Kidney (tissue), 22 donors: ENCODE measurements at places on chromosomes 1 and 21.

DNA sequence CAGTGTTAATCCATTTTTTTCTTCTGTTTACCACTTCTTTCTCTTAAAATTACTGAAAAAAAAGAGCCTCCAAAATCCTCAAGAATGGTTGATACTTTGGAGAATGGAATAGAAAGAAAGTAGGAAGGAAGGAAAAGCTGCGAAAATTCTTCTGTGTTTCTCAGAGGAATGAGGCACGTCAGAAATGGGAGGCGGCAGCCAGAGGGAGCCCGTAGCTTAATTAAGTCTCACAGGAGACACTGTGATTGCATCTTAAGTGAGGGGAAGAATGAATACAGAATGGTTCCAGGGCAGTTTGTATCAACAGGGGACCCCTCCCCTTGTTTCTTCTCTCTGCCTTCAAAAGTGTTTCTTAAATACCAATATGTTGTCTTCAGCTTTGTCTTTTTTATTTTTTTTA lies 1099.5 kb downstream of the PLA2G4A start:
- DNase-seq: peak; percentile 30

GRCh38 chr1:108117945-108118902 lies 81.9 kb downstream of the SLC25A24 start:
- no peak for DNase-seq

DNA sequence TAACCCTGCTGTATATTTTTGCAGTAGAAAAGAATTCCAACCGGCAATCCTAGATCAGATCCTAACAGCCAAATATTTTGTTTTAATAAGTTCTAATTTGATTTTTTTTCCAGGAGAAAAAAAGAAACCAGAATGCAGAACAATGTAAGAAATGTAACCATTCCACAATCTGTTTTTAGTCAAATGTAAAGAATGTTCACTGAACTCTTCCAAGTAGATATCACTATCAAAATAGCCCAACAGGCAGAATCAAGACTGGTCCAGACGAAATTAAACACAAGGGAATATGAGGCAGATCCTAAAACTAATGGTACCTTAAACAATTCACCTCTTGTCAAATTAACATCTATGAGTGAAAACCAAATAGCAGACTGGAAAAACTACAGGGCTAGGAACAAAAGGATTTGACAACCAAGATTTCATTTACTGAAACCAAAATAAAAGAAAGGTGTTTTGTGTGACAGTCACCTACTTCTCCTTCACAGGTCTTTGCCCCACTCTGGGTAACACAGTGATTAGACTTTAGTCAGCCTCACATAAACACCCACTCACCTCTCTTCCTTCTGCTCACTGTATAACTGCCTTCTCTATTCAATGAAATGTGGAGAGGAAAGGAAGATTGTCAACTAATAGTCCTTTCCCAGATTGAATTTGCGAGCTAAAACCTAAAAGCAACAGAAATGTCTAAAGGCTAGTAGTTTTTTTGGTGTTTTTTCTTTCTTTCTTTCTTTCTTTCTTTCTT lies 137.9 kb downstream of the FAF1 start:
- no peak for DNase-seq

- no peak for DNase-seq
Measured at GRCh38 chr1:227450489-227450888, 112.9 kb upstream of the ZNF678 start.

GRCh38 chr21:33037501-33037900 lies 11.8 kb downstream of the OLIG2 start:
- DNase-seq: no peak

DNA sequence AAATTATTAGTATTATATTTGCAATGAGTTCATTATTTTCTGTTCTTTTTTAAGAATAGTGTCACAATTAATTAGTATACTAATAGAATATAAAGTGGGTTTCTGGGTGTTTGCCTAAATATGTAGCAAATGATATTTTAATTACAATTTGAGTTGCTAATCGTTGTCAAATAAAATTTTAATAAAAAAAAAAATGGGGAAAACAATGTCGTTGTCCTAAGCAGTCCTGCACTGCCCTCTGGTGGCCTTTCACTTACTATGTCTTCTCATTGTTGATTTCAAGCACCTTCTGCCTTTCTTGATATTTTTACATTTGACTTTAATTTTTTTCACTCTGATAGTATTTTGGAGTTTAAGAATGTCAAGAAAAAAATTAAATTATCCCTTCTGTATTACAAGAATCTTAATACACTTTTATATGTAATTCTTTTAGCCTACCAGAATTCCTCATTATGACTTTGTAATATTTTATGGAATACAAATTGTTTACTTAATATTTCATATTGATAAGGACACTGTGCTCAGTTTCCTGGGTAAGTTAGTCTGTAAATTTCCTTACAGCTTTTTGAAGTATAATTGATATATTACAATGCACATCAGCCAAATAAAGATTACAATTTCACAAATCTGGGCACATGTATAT lies 104.5 kb upstream of the FMN2 start:
- DNase-seq: no peak

DNA sequence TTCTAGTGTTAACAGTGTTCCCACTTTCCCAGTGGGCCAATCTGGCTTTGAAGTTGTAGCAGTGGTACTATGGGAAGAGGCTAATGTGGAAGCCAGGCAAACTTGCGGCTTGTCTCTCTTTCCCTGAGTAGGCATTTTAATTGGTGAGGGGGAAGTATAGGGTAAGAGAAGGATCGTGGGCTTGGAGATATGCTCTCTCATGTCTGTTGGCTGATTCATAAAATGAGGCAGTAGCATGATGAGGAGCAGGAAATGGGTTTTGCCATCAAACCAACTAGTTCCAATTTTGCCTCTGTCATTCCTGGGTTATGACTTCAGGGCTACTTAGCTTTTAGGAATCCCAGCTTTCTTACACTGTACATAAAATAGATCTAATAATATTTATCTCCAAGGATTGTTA lies 12.1 kb downstream of the C8A start:
- no peak for DNase-seq

- no peak for DNase-seq
Measured at GRCh38 chr21:17612023-17612564, 607 bp downstream of the BTG3 start.

GRCh38 chr21:34027721-34028461 lies 45.5 kb upstream of the MRPS6 start:
- no peak for DNase-seq

DNA sequence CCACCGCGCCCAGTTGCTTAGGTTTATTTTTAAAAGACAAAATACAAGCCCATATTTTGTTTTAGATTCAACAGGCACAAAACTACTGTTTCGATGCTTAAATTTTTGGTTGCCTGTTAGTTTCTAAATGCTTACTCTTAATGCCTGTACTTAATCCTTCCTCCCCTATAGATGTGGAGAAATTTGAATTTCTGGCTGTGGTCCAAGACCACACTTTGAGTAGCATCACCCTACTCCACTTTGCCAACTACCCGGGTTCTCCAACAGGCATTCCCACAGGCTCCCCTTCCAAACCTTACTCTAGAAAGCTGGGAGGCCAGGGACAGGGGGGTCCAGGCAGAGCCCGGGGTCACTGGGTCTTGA lies 20.0 kb downstream of the LACTBL1 start:
- DNase-seq: no peak

- DNase-seq: no peak
Measured at GRCh38 chr1:206793620-206794019, 21.3 kb upstream of the IL10 start.

- no peak for DNase-seq
Measured at GRCh38 chr1:192159014-192159413, 752 bp downstream of the RGS18 start.

DNA sequence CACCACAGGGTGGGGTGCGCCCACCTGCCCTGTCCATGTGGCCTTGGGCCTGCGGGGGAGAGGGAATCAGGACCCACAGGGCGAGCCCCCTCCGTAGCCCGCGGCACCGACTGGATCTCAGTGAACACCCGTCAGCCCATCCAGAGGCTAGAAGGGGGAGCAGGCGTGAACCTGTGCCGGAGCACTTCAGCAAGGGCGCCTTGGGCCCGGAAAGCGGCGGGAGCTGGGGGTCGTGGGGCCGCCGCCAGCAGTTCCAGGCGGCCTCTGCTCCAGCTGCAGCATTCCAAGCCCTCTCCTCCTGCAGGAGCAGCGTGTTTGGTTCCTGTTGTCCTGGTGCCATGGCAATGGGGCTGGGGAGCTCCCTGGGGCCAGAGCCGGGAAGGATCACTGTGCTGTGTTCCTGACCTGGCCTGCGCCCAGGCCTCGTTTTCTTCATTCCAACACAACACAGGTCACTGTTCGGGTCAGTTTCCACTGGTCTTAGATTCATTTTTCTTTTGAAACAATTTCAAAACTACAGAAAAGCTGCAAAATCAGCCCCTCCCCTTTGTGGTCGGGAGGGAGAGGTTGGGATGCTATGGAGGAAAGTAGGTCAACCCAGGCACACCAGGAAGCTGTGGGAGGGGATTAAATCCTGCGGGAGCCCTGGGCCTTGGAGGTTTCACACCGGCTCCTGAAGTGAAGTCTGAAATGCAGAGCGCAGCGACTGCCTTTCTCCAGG lies 18.8 kb downstream of the SLX9 start:
- no peak for DNase-seq

GRCh38 chr1:230831771-230832170 lies 36.5 kb downstream of the C1orf198 start:
- peak; percentile 37 for DNase-seq

- DNase-seq: no peak
Measured at GRCh38 chr1:24409535-24409934, 4.0 kb downstream of the STPG1 start.

DNA sequence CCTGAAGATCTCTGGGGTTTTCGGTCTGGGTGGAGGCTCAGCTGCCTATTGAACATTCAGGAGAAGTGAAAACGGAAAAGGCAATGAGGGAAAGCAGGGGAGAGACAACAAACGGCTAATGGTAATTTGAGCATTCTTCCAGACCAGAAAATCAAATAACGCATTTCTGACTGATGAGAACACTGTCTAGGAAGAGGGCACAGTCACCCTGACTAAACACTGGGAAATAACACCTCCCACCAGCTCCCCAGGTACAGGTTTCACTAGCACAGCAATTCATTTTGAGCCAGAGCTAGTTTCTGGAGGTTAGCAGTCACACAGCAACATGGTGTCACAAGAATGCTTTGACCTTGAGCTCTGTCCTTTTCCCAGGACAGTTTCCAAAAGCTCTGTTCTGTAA lies 21.1 kb downstream of the NCF2 start:
- DNase-seq: peak; percentile 49

- DNase-seq: no peak
Measured at GRCh38 chr21:24150753-24151152, 1456.5 kb downstream of the MRPL39 start.

GRCh38 chr1:153985941-153986761 lies at the start of gene RAB13:
Gene RAB13 (minus strand): TSS chr1:153986339. CDS start chr1:153986236, 103 bp downstream.
- peak; percentile 96 for DNase-seq

GRCh38 chr1:41361495-41362356 lies 492 bp downstream of the FOXO6 start:
- no peak for DNase-seq

DNA sequence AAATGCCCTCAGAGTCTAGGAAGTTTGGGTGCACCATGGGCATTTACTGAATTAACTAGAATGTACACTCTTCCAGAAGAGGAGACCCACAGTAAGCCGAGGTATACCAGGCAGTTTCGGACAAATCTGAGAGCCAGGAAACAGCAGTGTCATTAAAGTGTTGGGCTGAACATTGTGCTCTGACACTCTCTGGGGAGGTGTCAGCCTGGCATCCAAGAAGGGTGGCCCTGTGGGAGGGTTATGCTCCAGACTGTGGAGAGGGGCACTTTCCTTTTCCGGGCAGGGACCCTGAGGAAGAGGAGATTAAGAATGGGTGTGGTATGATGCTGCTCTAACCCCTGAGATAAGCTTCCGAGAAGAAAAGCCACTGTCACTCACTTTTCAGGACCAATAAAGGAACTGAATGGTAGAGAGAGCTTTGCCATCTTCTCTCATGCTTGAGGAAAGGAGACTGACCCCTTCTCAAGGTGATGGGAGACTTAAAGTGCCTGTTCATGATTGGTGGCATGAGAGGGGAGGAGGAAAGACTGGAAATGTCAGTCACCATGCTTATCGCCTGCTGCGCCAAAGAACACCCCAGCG lies 98.2 kb downstream of the UCK2 start:
- DNase-seq: no peak

DNA sequence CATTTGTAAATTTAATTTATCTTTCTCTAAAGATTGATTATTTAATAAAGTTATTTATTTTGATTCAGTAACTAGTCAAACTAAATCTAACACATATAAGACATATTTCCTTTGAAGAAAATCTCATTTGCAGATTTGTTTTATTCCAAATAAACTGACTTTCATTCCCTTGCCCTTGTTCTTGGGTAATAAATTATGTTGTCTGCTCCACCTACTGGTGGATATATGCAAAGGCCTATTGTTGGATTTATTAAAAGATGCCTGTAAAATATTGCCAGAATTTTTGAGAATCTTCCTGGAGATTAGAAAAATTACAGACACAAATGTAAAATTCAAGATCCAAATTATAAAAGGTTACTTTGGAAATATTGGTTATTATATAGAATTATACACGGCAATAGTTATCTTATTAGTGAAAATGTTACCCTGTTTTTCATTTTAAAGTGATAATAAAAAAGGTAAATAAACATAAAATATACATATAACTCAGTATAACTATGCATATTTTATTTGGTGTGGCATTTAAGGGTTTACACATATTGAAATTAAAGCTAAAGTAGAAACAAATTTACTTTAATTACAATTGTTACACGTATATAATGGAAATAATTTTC lies 116.1 kb downstream of the SPATA17 start:
- DNase-seq: peak; percentile 15

GRCh38 chr1:78009276-78009675 lies 4.5 kb downstream of the DNAJB4 start:
- DNase-seq: no peak

DNA sequence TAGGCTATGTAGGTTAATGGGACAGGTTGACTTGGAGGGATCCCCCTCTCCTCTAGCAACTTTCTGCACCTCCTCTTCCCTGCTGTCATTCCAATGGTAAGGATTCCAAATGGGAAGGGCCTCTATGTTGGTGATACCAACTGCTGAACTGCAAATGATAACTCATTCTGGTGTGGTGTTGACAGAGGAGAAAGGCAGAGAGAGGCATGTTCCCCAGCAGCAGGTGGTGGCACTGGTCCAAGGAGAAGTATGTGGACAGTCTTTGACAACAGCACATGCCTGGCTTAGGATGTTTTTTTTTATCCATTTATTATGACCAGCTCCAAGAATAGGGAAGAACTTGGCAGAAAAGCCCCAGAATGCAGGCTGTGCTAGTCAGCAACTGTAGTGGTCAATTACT lies 19.6 kb upstream of the SPAG17 start:
- DNase-seq: no peak
